ENCODE measurements at places on chromosomes 2 and 18.
A peak's percentile ranks its signal among the peaks of the same experiment; 100 is the strongest.

DNA sequence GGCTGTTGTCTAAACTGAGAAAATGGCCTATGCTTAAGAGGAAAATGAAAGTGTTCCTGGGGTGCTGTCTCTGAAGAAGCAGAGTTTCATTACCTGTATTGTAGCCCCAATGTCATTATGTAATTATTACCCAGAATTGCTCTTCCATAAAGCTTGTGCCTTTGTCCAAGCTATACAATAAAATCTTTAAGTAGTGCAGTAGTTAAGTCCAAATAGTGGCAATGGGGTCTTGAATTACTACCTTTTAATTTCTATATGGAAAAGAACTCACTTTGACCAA lies 13.8 kb upstream of the ALLC start:
- no peak for DNase-seq

DNA sequence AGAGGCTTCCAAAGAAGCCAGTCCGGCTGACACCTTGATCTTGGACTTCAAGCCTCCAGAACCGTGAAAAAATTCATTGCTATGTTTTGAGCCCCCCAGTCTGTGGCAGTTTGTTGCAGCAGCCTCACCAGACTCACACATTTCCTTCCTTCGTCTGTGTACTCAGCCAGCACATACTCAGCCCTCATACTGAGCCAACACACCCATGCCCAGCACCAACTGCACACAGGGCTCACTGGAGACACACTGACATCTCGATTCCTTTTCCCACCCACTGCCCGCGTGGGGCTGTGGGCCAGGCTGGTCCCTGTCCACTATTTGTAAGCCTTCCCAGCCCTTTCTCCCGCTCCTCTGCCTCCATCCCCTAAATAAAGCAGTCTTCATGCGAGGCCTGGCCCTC lies 24.1 kb upstream of the NMUR1 start:
- DNase-seq = no peak

DNA sequence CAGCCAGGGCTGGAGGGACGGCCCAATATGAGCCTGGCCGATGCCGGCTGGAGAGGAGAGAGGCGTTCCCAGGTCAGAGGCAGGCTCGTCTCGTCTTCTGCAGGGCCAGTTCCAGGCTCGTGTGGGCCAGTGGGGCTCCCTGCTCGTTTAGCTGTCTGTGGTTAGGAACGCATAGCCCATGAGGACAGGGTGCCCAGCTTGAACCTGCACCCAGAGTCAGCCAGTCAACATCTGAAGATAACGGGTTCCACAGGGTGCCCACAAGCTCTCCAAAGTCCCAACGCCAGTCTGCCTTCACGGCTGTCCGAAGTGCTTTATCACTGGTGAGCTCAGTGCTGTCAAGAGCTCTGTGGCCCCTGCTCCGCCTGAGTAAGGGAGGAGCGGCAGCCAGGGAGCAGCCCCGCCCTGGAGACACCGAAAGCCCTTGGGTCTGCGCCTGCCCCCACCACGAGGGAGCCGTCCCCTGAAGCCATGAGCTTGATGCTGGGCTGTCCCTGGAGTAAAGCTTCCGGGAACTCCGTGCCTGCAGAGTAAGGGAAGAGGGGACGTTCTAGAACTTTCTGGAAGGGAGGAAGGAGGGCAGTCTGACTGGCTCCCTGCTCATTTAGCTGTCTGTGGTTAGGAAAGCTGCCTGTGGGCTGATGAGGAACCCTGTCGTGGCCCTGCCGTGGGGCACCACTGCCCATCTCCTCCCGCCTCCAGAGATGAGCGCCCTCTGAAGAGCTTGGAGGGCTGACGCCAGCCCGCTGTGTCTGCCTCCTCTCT lies 2.7 kb upstream of the HSBP1L1 start:
- DNase-seq = no peak

DNA sequence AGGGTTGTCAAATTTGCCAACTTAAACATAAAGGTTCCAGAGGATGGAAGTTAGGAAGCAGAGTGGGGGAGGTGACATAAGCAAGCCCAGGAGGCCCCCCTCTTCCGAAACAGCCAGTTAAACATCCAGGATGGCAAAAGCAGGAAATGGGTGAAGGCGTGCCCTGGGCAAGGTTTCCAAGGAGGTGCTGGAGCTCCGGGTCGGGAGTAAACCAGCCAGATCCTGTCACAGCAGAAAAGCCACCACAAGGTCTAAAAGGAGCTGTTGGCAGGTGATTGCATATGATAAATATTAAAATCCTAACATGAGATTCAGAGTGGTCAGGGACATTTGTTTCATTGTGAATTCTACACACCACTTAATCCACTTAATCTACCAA lies 572.2 kb upstream of the SALL3 start:
- peak; percentile 85 for DNase-seq

DNA sequence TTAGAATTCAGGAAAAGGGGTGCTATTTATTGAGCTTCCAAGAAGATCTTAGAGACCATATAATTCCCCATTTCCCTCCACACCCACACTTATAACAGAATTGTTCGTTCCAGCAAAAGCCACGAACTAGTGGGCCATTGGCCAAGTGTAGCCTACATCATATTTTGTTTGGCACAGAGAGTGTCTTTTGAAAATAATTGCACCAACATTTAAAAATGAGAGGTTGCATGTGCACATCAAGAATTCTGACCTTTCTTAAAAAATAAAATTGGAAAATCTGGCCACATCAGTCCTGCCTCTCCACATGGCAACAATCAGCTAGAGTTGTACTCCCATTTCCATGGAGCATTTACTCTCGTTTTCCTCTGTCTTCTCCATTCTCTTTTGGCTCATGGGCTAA lies 655.5 kb upstream of the FANCL start:
- no peak for DNase-seq

GRCh38 chr2:17625446-17625845 lies 85.0 kb downstream of the VSNL1 start:
- no peak for DNase-seq

- DNase-seq = no peak
Observed at GRCh38 chr18:54089749-54090459, 134.6 kb downstream of the MBD2 start.

DNA sequence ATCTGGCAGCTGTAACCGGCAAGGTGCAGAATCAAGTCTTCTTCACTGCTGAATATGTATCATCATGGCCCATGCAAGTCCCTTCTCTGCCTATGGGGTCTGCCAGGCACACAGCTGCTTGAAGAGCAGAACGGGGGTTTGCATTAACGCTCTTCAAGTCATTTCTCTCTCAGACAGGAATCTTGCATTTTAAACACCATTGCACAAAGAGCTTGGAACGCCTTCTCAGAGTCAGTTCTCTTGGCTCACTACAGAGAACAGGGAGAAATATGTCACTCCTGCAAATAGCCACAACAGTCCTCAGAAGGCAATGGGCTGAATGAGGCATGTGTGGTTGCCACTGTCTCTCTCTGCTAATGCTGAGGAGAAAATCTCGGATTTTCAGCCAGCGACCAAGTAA lies 2173.5 kb upstream of the PIK3C3 start:
- no peak for DNase-seq

DNA sequence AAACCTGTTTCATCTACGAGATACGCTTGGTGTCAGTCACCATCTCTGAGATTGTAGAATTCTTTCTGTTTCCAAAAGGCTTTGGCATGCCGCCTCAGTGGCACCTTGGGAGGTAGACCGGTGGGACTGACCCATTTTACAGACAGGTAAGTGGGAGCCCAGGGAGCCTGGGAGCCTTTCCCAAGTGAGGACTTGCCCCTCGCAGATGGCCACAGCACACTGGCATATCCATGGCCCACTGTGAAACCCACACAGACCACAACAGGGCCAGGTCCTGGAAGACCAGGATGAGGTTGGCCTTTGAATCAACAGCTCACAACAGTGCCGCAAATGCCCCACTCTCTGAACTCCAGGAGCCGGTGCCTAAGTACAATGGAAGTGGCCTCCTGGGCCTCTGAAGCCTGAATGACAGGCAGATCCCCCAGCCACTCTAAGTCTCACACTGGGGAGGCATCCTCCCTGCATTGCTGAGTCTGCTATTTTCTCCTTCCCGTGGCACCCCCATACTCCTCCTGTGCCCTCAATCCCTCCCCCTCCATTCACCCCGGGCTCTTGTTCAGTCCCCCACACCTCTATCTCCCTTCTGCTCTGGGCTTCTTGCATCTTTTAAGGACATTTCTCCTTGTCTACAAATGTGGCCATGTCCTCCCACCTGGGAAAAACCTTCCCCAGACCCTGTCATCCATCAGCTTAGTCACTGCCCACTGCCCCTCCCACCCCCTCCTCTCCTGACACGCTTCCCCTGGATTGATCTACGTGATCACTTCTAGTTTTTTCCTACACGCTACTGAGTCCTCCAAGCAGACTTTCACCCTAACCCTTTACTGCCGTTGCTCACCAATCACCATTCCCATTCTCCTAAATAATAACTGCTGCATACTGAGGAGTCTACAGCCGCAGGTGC lies 26.2 kb downstream of the CENPA start:
- DNase-seq = no peak

GRCh38 chr2:66526180-66526579 lies 91.3 kb downstream of the MEIS1 start:
- DNase-seq = no peak

Measured in prostate gland (tissue), 2 donors.